K562 (cell line): ENCODE measurements at places on chromosomes 3 and 15. TPM values are rescaled to one million over a fixed set of nuclear protein-coding genes. Genes with fewer than 3 reads are reported as not detected.
A peak's percentile ranks its signal among the peaks of the same experiment; 100 is the strongest.

DNA sequence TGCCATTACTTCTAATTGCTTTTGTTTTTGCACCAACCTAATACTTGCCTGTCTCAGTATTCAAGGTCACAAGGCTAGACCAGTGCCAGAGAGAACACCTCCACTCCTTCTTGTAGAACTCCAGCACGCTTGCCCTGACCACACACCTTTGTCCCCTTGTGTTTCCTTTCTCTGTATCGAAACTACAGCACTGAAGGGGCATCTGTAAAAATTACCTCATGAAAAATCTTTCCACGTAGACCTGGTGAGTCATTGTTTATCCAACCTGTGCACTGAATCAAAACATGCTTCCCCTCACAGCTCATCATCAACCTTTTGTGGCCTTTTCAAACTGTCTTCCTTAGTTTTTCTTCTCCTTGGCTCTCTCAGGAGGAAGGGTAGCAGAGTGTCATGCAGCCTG, 259.5 kb downstream of the THRB start:
- H3K36me3 ChIP-seq: no peaks in the 10 kb centered on the region
- H3K27me3 ChIP-seq: no peaks in the 10 kb centered on the region
- DNase-seq: no peak
- H3K27ac ChIP-seq: no peak overlapping the region
- no peaks in the 10 kb centered on the region for H3K4me1 ChIP-seq

DNA sequence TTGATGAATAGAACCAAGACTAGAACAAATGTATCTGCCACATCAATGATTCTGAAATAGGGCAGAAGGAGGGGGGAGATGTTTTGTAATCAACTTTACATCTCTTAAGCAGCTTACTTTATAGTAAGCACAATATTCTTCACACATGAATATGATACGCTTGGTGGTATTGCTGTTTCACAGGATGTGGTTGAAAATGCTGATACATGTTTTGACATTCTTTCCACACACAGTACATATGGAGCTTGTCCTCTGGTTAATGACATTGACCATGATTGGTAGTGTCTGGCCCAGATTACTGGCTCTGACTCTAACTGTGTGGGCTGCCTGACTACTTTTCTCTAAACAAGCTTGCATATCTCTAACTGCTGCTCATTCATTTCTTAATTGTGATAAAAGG, 168.9 kb downstream of the KLHL25 start:
- no peaks in the 10 kb centered on the region for H3K4me1 ChIP-seq
- DNase-seq: no peak
- no peak overlapping the region for H3K4me3 ChIP-seq
- H3K27ac ChIP-seq: no peak overlapping the region
- no peaks in the 10 kb centered on the region for H3K36me3 ChIP-seq

The UCN2 gene
- total RNA-seq: 0.11 TPM in 1 of 2 replicates, not detected in the other

GRCh38 chr3:180277041-180277440, 240.3 kb upstream of the PEX5L start:
- no peaks in the 10 kb centered on the region for H3K36me3 ChIP-seq
- no peaks in the 10 kb centered on the region for H3K27me3 ChIP-seq
- H3K27ac ChIP-seq: no peak overlapping the region
- H3K4me3 ChIP-seq: no peak overlapping the region
- no peaks in the 10 kb centered on the region for H3K4me1 ChIP-seq

GRCh38 chr15:82540055-82540983, at the start of gene RPS17:
Gene RPS17 (minus strand): TSS chr15:82540457. CDS start chr15:82540428, 29 bp downstream.
- DNase-seq: peak; percentile 98
- peak within 1 kb of the TSS; percentile 93 for H3K27ac ChIP-seq
- H3K4me3 ChIP-seq: peak within 1 kb of the TSS; percentile 95
- peaks cover 17% of the 10 kb centered on the region; the same call in 2 of the 3 replicates for H3K4me1 ChIP-seq
- H3K27me3 ChIP-seq: no peaks in the 10 kb centered on the region

- no peak for DNase-seq
- H3K36me3 ChIP-seq: no peaks in the 10 kb centered on the region
- no peaks in the 10 kb centered on the region for H3K4me1 ChIP-seq
- H3K27ac ChIP-seq: no peak overlapping the region
- no peak overlapping the region for H3K4me3 ChIP-seq
Measured at GRCh38 chr15:47944637-47945288, 176.0 kb upstream of the SLC24A5 start.

DNA sequence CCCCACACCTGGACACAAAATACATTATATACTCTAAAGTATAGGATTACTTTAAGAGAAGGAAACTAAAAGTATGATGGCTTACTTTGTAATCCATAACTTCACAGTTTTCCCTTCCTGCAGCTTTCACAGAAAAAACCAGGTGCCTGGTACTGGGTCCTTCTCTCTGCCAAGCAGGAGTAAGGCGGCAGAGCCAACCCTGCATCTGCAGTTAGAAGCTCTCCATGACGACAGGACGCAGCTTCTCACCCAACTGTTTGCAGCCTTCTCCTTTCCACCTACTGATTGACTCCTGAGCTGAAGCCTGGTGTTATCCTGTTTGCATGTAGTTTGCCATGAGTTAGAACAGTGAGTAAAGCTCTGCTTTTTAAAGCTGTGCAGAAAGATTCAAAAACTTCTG, 6.7 kb downstream of the MRAS start:
- H3K4me1 ChIP-seq: no peaks in the 10 kb centered on the region; the same call in 1 of the 2 replicates
- no peak overlapping the region for H3K27ac ChIP-seq
- no peak overlapping the region for H3K4me3 ChIP-seq
- H3K36me3 ChIP-seq: no peaks in the 10 kb centered on the region
- DNase-seq: no peak

GRCh38 chr3:29279286-29279685, 1.6 kb upstream of the RBMS3 start:
- H3K4me3 ChIP-seq: no peak overlapping the region
- DNase-seq: no peak
- no peaks in the 10 kb centered on the region for H3K36me3 ChIP-seq
- H3K27ac ChIP-seq: no peak overlapping the region
- H3K27me3 ChIP-seq: no peaks in the 10 kb centered on the region

The GPR15 gene
- total RNA-seq: 0.13 TPM in 1 of 2 replicates, not detected in the other

GRCh38 chr15:66401130-66402021, 14.7 kb downstream of the MAP2K1 start:
- no peak overlapping the region for H3K27ac ChIP-seq
- DNase-seq: no peak
- H3K27me3 ChIP-seq: no peaks in the 10 kb centered on the region
- H3K36me3 ChIP-seq: peaks cover 15% of the 10 kb centered on the region
- H3K4me3 ChIP-seq: no peak overlapping the region

- no peak for DNase-seq
- H3K27ac ChIP-seq: peak overlapping the region; percentile 11; the same call in 1 of the 3 replicates
- no peaks in the 10 kb centered on the region for H3K36me3 ChIP-seq
- H3K27me3 ChIP-seq: no peaks in the 10 kb centered on the region
Measured at GRCh38 chr3:139308560-139308959, 35.3 kb upstream of the MRPS22 start.
